ENCODE measurements at places on chromosomes 1 and 21. TPM values are rescaled to one million over a fixed set of nuclear protein-coding genes. Genes with fewer than 3 reads are reported as not detected.

- no peak for DNase-seq
Measured at GRCh38 chr21:28402616-28402989, 590.1 kb downstream of the LTN1 start.

MCOLN2 gene
- total RNA-seq = 13.5 TPM

- no peak for DNase-seq
Measured at GRCh38 chr1:93200714-93201113, 20.2 kb downstream of the CCDC18 start.

DNA sequence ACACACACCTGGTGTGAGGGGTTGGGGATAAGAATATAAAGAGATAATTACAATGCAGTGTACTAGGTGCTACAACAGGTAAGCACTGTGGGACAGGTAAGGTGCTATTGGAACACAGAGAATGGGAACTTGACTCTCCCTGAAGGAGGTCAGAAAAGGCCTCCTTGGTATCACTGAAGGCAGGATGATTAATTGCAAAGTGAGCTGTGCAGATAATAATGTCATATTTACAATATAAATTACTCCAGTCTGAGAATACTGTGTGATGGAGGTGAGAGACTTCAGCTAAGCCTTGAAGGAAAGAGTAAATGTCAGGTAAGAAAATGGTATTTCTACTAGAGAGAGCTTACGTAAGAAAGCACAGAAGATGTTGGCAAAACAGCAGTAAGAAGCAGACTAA, 91.6 kb downstream of the EPS15 start:
- DNase-seq = no peak

GAS5 gene
- 584 TPM for total RNA-seq

IVL gene
- total RNA-seq = 0.06 TPM

CELA3B gene
- not detected for total RNA-seq

Data from Daoy (cell line).